ENCODE measurements at places on chromosomes 6 and 20.
A peak's percentile ranks its signal among the peaks of the same experiment; 100 is the strongest.

GRCh38 chr6:165081944-165082532 is 227.4 kb downstream of the C6orf118 start:
- DNase-seq = no peak

DNA sequence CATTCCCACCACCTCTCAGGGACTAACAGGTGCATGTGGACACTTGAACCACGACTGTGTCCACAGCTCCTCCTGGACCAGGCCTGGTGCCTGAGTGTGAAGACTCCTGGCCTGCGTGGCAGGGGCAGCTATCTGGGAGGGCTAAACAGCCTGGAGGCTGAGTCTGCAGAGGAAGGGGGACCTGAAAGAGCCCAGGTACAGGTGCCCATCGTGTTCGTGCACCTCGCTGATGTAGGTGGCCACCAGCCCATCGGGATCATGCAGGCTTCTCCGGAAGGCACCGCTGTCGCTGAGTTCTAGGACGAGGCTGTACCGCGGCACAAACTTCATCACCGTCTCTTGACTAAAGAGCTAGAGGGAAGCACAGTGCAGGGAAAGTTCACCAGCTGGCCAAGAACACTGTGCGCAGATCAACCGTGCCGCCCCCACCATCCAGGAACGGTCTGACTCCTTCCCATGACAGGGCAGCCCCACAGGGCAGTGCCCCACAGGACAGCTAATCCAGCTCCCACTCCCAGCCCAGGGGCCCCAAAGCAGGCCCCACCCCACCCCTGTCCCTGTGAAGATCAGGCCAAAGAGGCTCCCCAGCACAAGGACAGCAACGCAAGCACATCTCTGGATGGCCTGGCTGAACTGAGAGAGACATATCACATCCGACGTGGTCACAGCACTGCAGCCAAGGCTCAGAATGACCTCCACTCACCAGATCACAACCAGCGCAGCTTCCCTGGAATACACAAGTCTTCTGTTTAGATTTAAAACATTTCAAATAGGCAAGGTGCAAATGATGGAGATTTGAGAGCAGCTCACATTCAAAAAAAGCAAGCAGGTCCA is 14.8 kb downstream of the CST7 start:
- no peak for DNase-seq

DNA sequence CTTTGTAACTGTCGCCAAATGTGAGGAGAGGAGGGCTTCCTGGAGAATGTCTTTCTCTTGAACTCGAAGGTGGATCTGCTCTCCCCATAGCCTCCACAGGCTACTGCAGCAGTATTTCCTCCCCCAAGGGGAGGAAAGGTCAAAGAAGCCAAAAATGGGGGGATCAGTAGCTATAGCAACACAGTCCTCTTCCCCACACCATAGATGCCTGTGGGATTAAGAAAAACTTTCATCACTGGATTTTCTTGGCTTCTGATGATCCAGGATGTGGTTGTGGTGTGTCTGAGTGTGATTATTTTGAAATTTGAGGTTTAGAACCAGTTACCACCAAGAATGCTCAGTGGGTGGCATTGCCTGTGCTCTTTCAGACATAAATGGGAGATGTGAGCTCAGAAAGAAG is 140.1 kb upstream of the SPACA1 start:
- DNase-seq = no peak

DNA sequence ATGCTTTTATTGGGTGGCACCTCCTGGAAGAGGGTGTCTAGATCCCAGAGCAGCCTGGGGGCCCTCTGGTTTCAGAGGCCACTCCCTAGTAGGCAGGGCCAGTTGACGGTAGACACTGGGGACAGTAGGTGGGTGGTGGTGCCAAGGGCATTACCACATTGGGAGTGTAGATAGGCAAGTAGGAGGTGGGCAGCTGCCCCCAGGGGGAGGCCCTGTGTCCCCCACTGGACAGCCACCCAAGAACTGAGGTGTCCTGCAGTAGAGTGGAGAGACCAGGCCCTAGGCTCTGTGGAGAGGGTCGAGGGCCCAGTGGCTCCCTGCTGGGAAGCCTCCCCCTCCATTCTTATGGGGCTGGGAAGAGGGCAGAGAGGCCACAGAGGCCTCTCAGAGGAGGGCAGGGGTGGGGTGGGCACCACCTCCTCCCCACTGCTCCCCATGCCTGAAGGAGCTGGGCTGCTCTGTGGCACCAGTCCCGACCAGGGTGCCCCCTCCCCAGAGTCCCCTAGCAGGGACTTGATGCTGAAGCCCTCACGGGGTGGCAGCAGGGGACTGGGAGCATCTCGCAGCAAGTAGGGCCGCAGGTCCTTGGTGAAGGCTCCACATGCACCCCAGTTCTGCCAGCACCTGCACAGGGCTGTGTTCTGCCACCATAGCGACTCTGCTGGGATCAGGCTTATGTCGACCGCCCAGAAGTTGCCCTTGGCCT is 305.0 kb upstream of the KCNQ5 start:
- no peak for DNase-seq

DNA sequence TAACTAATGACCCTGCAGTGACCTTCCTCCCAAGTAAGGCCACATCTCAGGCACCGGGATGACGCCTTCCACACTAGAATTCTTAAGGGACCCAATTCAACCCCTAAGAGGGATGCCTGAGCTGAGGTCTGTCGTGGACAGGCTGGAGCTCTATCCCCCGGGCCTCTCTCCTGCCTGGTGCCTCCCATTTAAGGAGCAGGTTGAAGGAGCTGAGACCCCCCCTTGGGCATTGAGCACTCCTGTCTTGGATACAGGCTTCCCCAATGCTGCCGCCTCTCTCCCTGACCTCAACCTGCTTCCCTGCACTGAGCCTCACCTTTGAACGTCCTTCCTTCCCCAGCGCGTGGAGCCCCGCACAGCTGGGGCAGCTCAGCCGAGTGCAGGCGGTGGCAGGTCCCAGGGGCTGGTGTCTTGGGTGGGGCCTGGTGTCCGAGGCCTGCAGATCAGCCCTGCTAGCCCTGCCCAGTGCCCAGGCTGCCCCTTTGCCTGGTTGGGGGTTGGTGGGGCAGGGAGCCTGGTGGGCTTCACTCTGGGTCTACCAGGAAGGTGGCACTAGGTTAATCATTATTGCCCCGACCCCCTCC is 19.9 kb upstream of the BHLHE23 start:
- DNase-seq = no peak

GRCh38 chr20:25325073-25325472 is 65.6 kb downstream of the ABHD12 start:
- DNase-seq = no peak

DNA sequence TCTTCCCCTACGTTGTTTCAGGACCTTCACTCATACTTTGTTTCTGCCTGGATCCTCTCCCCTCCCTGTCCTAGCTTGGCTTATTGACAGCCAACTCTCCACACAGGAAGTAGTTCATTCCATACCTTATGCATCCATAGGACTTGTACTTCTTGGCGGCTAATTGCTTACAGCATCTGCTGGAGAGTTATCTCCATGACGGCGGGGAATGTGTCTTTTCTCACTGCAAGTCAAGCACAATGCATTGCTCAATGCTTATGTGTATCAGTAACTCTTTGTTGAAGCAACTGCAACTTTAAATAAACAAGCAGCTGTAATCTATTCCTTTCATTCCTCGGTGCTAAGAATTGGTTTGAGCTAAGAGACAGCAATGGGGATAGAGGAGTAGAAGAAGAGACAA is 551.3 kb upstream of the EPHA7 start:
- DNase-seq = no peak

DNA sequence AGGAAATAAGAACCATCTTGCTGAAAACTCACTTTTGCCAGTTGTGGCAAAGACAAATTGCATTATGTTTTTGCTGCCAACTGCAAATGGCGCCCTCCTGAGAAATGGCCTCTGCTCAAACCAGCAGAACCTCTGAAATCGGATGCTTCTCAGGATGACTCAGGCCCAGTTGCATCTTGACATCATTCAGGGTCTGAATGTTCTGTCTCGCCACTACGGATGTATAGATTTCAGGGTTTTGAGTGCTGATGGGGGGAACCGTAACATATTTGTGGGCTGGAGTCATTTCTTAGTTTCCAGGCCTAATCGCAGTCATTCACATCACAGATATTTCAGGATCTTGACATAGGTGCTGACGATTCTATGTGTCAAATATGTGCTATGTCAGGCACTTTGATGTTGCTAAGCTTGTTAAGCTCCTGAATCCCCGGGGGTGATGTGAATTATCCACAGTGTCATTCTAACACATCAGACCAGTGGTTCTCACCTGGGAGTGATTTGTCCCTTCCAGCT is 207.1 kb downstream of the NFATC2 start:
- no peak for DNase-seq

- DNase-seq = no peak
Measured at GRCh38 chr6:88266126-88266525, 100.0 kb upstream of the CNR1 start.

DNA sequence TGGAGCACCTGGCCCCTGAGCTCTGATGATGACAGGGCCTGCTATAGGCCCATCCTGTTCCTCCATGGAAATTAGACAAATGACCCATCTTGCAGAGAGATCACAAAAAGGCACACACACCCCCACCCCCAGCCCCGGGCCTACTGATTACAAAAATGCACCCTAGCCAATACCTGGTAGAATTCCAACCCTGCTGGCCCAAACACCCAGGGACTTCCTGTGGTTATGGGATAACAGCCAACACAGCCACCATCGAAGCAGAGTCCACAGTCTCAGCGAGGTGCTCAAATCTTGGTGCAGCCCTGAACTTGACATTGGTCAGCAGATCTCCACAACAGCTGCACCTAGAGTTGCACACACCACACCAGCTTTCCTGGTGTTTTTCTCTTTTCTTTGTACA is 17.0 kb downstream of the NCR2 start:
- no peak for DNase-seq

GRCh38 chr6:90230548-90231215 is 66.0 kb downstream of the BACH2 start:
- no peak for DNase-seq

DNA sequence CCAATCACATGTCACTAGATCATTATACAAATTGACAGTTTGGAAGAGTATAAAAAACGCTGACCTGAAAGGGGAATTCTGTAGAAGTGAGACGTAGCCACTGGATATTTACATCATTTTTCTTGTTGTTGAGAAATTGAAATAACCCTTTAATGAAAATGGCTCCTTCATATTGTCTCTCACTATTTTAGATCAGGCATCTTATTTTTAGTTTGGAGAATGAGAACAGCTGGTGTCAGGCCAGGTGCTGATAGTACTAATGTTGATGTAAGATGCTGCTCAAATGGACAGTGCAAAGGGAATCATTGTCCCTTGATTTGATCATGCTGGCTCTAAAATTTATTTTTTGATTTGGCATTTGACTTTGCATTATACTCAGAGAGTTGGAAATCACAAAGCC is 17.4 kb downstream of the NKAIN2 start:
- DNase-seq = no peak

GRCh38 chr6:20291764-20292580 is 79.7 kb upstream of the MBOAT1 start:
- DNase-seq = peak; percentile 50

- no peak for DNase-seq
Measured at GRCh38 chr20:6954219-6954618, 186.7 kb downstream of the BMP2 start.

GRCh38 chr6:77368660-77369313 is 94.5 kb downstream of the HTR1B start:
- no peak for DNase-seq
